IMR-90 (cell line): ENCODE measurements at places on chromosomes 7 and 10. TPM values are rescaled to one million over a fixed set of nuclear protein-coding genes. Genes with fewer than 3 reads are reported as not detected.

- DNase-seq = no peak
These were observed 10.2 kb downstream of the CYP26A1 start for GRCh38 chr10:93083743-93084539.

GRCh38 chr7:95905167-95905566 lies 132.8 kb downstream of the DYNC1I1 start:
- DNase-seq = no peak

Gene COMMD3
- 33.1 and 44.8 TPM in 2 replicates for total RNA-seq

DNA sequence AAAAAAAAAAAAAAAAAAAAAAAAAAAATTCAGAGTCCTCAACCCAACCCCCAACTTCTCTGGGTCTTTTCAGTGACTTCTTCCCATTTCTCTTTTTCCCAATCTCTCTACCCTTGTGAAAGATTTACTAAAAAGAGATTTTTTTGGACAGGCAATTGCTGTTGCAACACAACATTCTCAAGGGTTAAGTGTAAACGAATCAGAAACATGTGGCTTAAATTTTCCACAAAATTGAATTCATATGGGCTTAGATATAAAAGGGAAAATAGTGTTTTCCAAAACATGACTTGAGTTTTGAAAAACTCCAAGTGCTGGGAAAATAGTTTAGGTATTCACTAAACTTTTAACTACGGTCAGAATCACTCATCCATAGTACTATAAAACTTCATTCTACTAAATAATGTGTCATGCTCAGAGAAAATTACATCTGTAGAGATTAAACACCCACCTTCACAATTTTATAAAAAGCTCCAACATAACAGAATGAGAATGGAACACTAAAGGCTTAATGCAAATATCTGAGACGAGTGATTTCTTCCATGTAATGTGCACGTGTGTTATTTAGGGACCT lies 643.1 kb downstream of the PARD3 start:
- DNase-seq = peak; percentile 47

Gene ACBD7
- 0.54 and 1.1 TPM in 2 replicates for total RNA-seq

DNA sequence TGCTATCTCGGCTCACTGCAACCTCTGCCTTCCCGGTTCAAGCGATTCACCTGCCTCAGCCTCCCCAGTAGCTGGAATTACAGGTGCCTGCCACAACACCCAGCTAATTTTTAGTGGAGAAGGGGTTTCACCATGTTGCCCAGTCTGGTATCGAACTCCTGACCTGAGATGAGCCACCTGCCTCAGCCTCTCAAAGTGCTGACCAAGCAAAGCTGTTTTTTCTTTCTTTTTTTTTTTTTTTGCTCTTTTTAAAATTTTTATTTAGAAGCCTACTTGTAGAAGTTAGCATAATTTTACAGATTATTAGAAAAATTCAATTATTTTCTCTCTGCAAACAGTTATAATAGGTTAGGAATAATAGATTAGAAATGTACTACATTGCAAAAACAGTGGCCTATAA lies 1.2 kb upstream of the FGFBP3 start:
- DNase-seq = no peak

- no peak for DNase-seq
These were observed 18.1 kb downstream of the RAB11FIP2 start for GRCh38 chr10:118028619-118029018.

GRCh38 chr10:44377651-44378310 lies 7.1 kb downstream of the CXCL12 start:
- DNase-seq = no peak

DNA sequence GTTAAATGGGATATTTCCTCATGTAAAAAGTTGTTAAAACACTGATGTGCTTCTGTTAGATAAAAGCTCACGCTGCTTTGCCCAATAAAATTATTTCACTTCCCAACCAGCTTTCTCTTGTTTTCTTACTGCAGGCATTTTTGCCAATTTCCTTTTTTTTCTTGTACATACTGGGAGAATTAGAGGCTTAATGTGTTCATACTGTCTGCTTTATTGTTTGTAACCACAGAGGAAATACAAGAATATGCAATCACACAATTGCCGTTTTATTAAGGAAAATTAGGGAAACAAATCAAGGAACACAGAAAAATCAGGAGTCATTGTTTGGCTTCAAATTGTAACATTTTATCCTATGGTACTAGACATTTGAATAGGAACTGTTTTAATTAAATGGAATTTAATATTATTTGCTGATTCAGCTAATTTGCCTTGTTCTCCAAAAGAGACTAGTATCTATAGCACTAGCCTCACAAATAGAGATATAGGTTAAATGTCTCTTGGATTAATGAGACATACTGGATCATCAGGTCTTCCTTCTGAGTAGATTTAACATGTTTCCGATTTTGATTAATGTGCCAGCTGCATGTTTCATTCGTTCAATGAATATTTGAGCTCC lies 6.4 kb upstream of the VWA2 start:
- DNase-seq = no peak

DNA sequence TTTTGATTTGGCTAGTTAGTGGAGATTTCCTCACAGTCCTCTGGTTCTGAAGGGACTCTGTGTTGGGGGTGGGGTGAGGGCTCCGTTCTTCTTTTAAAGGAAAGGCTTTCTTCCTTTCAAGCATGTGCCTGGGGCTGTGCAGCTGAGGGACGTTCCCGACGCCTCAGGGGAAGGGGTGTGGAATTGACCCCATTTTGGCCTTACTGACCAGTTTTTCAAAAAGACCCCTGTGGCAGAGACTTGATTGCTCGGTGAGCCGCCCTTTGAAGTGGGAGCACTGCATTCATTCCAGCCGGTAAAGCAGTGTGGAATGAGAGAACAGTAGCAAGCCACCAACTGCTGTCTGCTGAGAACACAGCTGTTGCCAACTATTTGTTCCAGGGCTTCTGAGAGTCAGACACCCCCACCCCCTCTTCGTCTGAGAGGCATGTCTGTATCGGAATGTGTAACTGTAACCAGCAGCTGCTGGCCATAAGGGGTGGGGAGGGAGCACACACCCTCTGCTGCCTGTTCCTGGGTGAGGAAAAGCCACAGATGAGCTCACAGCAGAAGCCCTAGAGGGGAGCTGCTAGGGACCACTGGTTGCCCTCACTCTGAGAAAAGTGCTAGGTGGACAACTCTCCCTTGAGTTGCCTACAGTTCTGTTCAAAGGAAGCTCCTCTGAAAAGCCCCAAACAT lies 33.2 kb downstream of the WBP1L start:
- peak; percentile 98 for DNase-seq

Gene SDK1
- 1.1 and 1.6 TPM in 2 replicates for total RNA-seq

DNA sequence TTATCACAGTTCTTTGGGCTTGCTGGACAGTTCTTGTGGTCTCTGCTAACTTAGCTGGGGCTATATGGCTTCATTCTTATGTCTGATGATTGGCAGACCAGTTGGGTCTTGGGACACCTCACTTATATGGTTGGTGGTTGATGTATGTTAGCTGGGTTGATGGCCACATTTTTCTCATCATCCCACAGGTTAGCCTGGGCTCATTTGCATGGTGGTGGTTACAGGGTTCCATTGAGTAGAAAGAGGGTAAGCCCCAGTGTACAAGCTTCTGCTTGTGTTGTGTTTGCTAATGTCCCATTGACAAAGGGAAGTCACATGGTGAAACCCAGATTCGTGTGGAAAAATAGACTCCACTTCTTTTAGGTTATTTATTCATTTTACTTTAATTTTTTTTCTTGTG lies 40.6 kb downstream of the TMEM60 start:
- DNase-seq = no peak

GRCh38 chr10:8628351-8628750 lies 573.9 kb downstream of the GATA3 start:
- DNase-seq = no peak

DNA sequence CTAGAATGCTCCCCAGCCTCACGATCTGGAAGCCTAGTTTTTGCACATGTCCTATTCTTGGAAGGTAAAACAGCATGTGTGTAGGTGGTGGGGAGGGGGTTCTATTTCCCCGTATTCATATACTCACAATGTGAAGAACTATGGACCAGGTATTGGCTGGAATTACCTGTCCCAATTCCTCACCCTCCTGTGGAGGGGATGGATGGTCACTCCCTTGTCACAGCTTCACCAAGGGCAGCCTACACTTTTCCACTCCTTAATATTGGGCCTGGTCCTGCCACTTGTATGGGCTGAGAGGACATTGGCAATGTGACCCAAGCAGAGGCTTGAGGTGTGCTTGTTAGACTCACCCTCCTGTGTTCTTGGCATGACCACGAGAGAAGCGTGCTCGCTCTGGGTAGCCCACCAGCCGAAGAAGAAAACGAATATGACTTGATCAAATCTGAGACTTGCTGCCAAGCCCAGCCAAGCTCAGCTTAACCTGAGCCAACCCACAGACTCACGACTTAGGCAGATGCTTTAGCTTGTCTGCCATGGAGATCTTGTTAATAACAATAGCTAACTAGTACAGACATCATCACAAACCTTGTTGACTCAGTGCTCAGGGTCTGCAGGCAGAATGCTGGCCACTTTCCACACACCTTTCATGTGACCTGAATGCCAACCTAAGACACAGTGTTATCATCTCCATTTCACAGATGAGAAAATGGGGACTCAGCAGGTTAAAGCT lies 17.2 kb downstream of the ZNF488 start:
- no peak for DNase-seq

GRCh38 chr10:67549390-67549789 lies 146.6 kb downstream of the CTNNA3 start:
- DNase-seq = peak; percentile 73

GRCh38 chr7:32043688-32044087 lies 26.5 kb downstream of the PDE1C start:
- peak; percentile 83 for DNase-seq

Gene ANXA8L1
- total RNA-seq = 0.18 and 0.28 TPM in 2 replicates

- no peak for DNase-seq
These were observed 142.8 kb downstream of the DGKB start for GRCh38 chr7:14759785-14760184.

Gene TAS2R3
- 0.28 and 0.72 TPM in 2 replicates for total RNA-seq

- DNase-seq = peak; percentile 61
These were observed 47.2 kb downstream of the RHOBTB1 start for GRCh38 chr10:60896810-60897209.

Gene PIK3AP1
- total RNA-seq = under 0.01 and 0.28 TPM in 2 replicates

GRCh38 chr10:70380350-70381135 lies 1.9 kb downstream of the LRRC20 start:
- DNase-seq = no peak

Gene WEE2
- not detected in 2 replicates for total RNA-seq

Gene CLDN15
- 0.56 and 0.72 TPM in 2 replicates for total RNA-seq

- peak; percentile 41 for DNase-seq
These were observed 8.0 kb upstream of the BEND7 start for GRCh38 chr10:13536674-13537366.

Gene FGL2
- total RNA-seq = 0.56 and 1.3 TPM in 2 replicates

Gene ELN
- 1.9 and 2.2 TPM in 2 replicates for total RNA-seq

Gene FAM221A
- 1.1 and 1.4 TPM in 2 replicates for total RNA-seq

- no peak for DNase-seq
These were observed 229.4 kb downstream of the SFMBT2 start for GRCh38 chr10:7181420-7181819.

- DNase-seq = no peak
These were observed 16.1 kb upstream of the FKBP9 start for GRCh38 chr7:32941181-32941580.

Gene PLAC9
- 1.6 and 1.9 TPM in 2 replicates for total RNA-seq

Gene PDE1C
- 53.3 and 61.5 TPM in 2 replicates for total RNA-seq

GRCh38 chr7:26144184-26145080 lies 7.6 kb upstream of the NFE2L3 start:
- no peak for DNase-seq

DNA sequence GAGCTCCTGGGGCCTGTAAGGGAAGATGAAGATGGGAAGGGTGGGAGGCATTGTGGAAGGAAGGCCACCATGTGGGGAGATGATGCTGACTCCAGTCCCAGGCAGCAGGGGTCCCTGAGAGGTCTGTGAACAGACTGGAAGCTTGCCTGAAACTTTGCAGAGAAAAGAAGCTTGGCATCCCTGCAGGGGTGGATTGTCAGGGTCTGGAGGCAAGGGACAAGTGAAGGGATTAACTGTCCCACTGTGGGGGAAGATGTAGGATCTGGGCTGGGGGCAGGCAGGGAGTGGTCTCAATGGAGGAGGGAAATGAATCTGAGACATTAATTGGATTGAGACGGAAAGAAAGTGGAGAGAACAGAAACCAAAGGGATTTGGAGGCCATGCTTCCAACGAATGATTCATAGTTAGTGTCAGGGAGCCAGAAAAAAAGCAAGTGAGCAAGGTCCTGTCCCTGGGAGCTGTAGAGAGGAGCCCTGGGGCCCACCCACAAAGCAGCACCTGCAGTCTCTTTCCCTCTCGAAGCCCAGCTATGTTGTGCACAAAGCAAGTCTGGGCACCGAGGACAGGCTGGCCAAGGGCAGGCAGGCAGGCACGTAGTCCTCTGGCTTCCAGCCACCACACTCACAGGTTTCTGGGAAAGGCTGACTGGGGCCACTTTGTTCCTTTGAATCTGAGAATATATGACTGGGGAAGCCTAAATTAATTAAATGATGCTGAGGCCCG lies 4.7 kb upstream of the SLC18A3 start:
- DNase-seq = no peak

- peak; percentile 91 for DNase-seq
These were observed 47.7 kb downstream of the LRGUK start for GRCh38 chr7:134174795-134175261.

GRCh38 chr10:103739039-103739764 lies 116.2 kb downstream of the SH3PXD2A start:
- peak; percentile 98 for DNase-seq

DNA sequence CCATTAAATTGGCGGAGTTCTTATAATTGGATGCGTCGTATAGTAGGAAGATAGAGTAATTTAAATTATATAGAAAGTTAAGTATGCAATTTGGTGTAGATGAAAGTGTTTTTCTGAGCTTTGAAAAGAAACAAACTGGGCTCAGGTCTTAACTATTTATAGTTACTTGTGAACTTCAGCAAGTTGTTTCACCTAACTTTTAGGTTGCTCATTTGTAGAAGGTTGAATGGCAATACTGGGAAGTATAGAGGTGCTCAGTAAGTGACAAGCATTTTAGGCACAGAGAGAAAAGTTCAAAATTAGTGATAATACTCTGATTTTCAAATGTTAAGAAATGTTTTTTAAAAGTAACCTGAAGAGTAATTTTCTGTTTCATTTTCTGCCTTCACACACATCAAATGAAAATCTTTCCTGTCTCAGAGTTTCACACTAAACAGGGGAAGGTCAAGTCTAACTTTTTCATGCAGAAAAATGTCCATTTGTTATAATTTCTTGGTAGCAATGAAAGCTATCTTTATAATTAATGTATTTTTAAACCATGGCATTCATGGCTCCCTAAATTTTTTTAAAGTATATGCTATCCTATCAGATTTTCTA lies 146.5 kb downstream of the PHF14 start:
- DNase-seq = no peak

GRCh38 chr7:116215551-116215950 lies 5.2 kb downstream of the TES start:
- no peak for DNase-seq

GRCh38 chr10:17001961-17002749 lies 127.5 kb downstream of the CUBN start:
- DNase-seq = peak; percentile 88

Gene SLC13A1
- not detected in 2 replicates for total RNA-seq

GRCh38 chr7:50564640-50565558 lies at the start of gene DDC:
DDC (minus strand) TSS chr7:50565405; CDS start chr7:50544085, 21,320 bp downstream.
- no peak for DNase-seq

- DNase-seq = peak; percentile 41
These were observed 52.4 kb upstream of the GTF2IRD1 start for GRCh38 chr7:74401137-74401859.
